EH (cell line): ENCODE measurements at places on chromosomes 5 and 9.
A peak's percentile ranks its signal among the peaks of the same experiment; 100 is the strongest.

GRCh38 chr9:36191290-36191645, 547 bp downstream of the CLTA start:
- peak; percentile 55 for DNase-seq

GRCh38 chr9:1332156-1332555, 282.0 kb downstream of the DMRT2 start:
- no peak for DNase-seq

- no peak for DNase-seq
These were observed 704 bp downstream of the CCDC112 start for GRCh38 chr5:115295777-115296123.

- peak; percentile 38 for DNase-seq
These were observed 208.5 kb downstream of the ROR2 start for GRCh38 chr9:91741522-91741921.

DNA sequence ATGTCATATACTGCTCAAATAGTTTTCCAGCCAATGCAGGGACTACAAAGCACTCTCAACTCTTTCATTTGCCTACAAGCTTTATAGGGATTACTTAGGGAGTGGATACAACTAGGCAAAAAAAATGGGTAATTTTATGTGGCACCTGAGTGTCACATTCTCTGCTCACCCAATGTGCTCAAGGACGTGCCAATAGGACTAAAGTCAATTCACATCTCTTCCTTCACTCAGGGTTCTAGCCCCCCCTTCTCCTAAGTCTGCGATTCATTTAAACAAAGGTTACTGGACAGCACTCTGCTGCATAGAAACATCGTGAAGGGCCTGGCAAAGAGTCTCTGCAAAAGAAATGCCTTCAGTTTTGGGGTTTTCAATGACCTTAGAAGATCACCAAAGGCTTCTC, 142.3 kb downstream of the TSSK1B start:
- no peak for DNase-seq

- no peak for DNase-seq
These were observed 1682.4 kb downstream of the MAT2B start for GRCh38 chr5:165187815-165188214.

DNA sequence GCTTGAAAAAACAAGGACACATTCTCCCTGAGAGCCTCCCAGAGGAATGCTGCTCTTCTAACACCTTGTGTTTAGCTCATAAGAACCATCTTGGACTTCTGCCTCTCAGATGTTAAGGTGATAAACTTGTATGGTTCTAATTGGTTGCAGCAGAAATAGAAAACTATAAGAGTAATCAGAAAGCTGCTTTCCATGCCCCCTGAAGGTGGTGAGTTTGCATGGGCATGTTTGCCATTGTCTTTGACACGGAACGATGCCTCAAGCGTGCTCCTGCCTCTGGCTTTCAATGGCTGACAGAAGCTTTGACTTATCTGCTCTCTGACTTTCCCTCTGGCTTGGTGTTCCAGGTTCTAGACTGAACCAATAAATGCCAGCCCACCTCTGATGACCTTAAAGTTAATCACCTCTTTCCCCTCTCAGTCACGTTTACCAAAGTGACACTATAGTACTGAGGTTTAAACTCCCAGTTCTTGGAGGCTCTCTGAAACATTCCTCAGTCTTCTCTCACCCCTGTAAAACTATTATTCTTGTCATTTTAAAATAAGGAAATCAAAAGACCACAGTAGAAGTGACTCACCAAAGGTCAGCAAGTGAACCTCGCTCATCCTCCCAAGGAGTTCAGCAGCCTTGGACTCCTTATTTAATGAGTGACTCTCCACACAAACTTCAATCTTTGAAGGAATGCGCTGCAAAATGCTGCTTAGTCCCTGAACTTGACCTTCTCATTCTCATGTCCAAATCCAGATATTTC, 103.6 kb downstream of the PIK3R1 start:
- DNase-seq: peak; percentile 97

DNA sequence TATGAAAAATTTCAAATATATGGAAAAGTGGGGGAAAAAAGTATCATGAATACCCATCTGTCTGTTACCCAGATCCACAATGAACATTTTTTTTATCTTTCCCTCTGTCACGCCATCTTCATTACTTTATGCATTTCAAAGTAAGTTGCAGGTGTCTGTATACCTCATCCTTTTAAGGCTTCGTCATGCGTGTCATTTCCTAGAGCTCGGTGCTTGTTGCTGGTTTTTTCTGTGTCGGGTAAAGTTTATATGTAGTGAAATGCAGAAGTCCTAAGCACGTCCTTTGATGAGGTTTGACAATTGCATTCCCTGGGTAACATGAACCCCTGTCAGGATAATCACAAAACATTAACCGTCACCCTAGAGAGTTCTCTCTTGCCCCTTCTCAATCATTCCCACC, 52.1 kb downstream of the DAPK1 start:
- no peak for DNase-seq

DNA sequence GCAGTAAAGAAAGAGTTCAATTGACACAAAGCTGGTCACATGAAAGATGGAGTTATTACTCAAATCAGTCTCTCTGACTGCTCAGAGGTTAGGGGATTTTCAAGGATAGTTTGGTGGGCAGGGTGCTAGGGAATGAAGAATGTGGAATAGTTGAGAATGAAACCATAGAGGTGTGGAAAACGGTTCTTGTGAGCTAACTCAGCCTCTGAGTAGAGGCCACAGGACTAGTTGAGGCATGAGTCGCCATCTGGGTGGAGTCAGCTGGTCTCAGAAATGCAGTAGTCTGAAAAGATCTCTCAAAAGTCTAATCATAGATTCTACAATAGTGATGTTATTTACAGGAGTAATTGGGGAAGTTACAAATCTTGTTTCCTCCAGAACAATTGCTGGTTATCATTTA, 178.9 kb upstream of the SPEF2 start:
- DNase-seq: peak; percentile 4

DNA sequence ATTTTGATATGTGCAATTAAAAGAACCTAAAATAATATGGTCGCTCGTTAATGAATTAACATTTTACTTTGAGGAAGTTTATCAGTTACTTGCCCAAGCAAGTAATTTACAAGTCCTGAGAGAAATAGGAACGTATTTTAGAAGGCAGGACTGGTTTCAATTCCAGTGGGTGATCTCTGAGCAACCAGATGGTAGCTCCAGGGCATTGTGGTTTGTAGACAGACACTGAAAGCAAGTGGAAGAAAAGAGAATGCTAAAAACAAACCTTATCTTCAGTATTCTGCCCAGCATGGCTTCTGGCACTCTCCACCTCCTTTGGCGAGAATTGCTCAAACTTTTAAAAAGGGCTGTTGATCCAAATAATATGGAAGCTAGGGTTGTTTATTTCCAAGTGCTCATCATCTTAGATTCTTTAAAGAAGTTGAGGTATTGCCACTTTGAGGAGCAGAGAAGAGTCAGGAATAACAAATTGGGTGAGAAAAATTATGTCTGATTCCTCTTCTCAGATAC, 31.8 kb upstream of the ERAP2 start:
- DNase-seq: peak; percentile 69

DNA sequence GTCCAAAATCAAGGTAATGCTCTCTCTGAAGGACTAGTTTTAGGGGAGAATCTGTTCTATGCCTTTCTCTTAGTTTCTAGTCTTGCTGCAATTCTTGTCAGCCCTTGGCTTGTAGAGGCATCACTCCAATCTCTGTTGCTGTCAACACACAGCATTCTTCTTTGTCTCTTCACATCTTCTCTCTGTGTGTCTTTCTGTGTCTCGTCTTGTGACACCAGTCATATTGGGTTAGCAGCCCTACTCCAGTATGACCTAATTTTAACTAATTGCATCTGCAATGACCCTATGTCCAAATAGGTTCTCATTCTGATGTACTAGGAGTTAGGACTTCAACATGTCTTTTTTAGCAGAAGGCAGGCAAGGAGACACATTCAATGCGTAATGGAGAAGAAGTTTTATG, 1110.6 kb downstream of the DTWD2 start:
- DNase-seq: no peak

- no peak for DNase-seq
These were observed 58.3 kb downstream of the MFAP3 start for GRCh38 chr5:154097031-154097430.
